ENCODE measurements at places on chromosomes 4 and X.

GRCh38 chr4:4541040-4541631 is 712 bp downstream of the STX18 start:
- no peak for DNase-seq

DNA sequence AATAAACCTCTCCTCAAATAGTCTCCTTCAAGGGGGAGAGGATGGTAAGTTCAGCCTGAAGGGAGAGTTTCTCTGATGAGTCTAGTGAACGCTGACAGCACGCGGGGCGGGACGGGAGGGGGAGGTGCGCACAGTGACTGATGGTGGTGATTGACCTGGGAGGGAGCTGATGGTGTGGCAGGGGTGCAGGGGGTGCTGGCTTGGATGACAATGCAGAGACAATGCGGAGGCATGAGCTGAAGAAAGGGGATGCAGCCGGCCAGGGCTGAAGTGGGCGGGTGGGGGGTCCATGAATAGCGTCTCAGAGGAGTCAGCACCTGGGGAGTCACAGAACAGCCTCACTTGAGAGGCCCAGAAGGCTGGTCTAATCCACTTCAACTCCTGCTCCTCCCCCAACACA is 142.5 kb upstream of the PJA1 start:
- peak; percentile 64 for DNase-seq

DNA sequence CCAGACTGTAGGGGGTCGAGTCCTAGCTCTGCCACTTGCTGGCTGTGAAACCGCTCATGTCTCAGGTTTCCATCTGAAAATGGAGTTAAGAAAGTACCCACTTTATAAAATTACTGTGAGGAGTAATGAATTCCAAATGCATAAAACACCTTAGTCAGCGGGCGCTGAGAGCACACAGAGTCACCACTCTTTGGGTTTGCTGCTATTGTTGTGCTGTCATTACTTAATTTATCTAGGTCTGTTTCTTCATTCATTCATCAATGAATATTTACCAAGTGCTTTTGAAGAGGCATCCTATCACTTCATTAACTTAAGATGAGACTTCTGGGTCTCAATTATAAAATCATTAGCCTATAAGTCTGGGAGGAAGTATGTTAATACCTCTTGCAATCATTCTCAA is 317.3 kb downstream of the FBXW7 start:
- DNase-seq, result no peak

GRCh38 chr4:154610582-154610981 is 1.9 kb downstream of the FGG start:
- DNase-seq, result no peak

DNA sequence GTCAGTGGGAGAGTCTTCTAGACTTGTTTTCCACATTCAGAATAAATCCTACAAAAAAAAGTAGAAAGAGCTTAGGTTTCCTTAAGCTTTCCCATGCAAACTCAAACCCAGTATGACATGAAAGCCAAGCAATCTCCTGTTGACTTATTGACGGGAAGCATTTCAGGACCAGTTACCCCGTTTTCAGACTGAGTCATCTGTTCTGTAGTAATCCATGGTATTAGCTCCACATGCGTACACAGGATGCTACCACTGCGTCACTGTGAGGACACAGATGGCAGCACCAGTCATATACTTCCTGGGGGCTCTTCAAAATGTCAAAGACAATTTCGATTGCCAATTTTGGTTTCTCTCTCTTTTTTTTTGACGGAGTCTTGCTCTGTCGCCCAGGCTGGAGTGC is 224.9 kb upstream of the MAD2L1 start:
- no peak for DNase-seq

DNA sequence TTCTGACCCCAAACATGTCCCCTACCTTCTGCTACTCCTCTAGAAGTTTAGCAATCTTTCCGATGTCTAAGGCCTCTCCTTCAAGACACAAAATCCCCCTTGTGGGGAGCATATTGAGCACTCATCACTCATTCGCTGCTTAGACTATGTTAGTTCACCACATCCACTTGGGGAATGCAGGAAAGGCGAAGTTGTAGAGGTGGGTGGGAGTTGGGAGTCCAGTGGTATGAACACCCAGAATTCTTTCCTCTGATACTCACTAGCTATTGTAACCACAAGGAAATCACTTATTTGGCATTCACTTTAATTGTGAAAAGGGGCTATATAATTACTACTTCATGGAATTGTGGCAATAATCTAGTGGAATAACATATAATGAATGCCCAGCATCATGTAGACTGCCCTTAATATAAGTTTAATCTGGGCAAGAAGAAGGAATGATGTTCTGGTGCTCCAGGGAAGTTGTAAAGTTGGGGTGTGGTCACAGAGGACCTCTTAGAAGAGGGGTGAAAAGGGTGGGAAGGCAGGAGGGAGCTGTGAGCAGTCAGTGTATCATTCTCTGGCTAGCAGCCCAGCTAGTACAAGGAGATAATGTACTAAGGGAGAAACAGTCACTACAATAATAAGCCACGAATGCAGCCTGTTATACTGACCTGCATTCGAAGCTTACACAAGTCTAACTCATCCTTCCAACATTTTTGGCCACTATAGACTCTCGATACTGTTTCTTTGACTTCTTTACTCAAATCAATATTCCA is 468.2 kb upstream of the DIPK2B start:
- DNase-seq, result no peak

GRCh38 chr4:37827030-37827685 is 672 bp downstream of the PGM2 start:
- DNase-seq, result no peak

DNA sequence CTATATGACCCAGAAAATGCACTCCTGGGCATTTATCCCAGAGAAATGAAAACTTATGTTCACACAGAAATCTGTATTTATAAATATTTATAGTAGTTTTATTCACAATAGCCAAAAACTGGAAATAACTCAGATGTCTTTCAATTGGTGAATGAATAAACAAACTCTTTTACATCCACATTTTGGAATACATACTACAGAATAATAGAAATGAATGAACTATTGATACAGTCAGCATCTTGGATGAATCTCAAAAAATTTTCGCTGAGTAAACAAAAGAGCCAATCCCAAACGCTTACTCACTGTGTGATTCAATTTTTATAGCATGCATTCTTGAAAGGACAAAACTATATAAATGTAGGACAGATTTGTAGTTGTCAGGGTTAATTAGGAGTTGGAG is 75.1 kb upstream of the HTR2C start:
- no peak for DNase-seq

- no peak for DNase-seq
Observed at GRCh38 chr4:96073461-96073860, 233.6 kb downstream of the PDHA2 start.

DNA sequence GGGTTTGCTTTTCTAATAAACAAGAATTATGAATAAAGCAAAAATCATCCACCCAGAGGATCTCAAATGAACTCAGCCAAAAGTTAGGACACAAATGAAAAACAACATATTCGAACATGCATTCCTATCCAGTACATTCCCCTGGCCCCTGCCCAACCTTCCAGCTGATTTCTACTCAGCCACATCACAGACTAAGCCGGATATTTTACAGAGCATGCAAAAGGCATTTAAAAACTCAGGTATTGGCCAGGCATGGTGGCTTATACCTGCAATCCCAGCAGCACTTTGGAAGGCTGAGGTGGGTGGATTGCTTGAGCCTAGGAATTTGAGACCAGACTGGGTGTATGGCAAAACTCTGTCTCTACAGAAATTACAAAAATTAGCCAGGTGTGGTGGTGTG is 54.6 kb downstream of the RELL1 start:
- DNase-seq, result no peak

DNA sequence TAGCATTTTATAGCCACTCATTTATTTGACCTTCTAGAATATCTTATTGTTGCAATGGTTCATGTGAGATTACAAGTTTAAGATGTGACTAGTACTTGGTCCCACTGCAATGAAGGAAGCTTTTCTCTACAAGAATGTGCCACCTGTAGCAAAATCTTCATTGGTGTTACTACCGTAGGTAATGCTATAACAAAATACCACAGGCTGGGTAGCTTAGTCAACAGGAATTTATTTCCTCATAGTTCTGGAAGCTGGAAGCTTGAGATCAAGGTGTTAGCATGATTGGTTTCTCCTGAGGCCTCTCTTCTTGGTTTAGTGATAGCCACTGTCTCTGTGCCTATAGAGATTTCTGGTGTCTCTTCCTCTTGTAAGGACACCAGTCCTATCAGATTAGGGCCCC is 441.0 kb downstream of the GPM6A start:
- no peak for DNase-seq

Measured in NT2/D1 (cell line).